HFF-Myc (cell line): ENCODE measurements at places on chromosomes 2 and 18.

GRCh38 chr2:210445116-210445707, 31.3 kb downstream of the LANCL1 start:
- peak; percentile 9 for DNase-seq

DNA sequence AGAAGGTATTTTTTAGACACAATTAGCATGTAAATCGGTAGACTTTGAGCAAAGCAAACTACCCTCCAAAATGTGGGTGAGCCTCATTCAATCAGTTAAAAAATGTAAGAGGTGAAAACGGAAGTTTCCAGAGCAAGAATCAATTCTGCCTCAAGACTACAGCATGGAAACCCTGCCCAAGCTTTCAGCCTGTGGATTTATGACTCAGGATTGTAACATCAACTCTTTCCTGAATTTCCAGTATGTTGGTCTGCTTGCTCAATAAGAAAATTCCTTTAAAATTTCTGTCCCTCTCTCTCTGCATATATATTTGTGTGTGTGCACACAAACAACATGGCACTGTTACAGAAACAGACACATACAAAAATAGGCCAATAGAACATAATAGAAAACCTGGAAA, 228.6 kb upstream of the DOK6 start:
- DNase-seq, result no peak

DNA sequence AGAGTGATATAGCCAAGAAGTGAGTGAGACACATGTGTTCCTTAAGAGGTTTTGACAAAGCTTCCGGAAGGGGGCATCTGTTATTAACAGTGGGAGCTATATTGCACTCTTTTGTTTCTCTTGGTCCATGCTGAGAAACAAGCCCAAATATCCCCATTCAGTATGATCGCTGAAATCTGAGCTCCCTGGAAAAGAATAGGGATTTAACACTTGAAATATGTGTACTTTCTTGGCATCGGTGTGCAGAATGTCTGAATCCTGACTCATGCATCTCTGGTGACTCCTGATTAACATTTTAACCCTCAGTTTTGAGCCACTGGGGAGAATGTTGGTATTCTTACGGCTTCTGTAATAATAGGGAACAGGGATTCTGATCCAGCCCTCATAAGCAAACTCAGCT, 448.1 kb downstream of the TSN start:
- DNase-seq, result no peak

GRCh38 chr2:160792837-160793236, 299.2 kb upstream of the RBMS1 start:
- DNase-seq, result no peak

- DNase-seq, result no peak
Observed at GRCh38 chr2:69167469-69167822, 154.5 kb downstream of the ANTXR1 start.

DNA sequence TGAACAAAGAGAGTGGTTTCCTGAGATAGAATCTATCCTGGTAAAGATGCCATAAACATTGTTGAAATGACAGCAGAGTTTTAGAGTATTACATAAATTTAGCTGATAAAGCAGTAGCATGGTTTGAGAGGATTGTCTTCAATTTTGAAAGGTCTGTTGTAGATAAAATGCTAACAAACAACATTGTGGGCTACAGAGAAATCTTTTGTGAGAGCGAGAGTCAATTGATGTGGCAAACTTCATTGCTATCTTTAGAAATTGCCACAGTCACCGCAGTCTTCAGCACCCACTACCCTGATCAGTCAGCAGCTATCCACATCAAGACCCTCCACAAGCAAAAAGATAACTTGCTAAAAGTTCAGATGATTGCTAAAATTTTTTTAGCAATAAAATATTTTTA, 17.5 kb downstream of the VRK2 start:
- DNase-seq, result no peak

GRCh38 chr2:99695130-99695943, 205.5 kb upstream of the REV1 start:
- DNase-seq, result no peak

GRCh38 chr2:168233726-168234406, 13.5 kb downstream of the STK39 start:
- DNase-seq, result no peak

GRCh38 chr2:29780906-29781305, 140.5 kb downstream of the ALK start:
- DNase-seq, result no peak

- no peak for DNase-seq
Observed at GRCh38 chr2:173989884-173990215, 24.7 kb upstream of the SP3 start.

DNA sequence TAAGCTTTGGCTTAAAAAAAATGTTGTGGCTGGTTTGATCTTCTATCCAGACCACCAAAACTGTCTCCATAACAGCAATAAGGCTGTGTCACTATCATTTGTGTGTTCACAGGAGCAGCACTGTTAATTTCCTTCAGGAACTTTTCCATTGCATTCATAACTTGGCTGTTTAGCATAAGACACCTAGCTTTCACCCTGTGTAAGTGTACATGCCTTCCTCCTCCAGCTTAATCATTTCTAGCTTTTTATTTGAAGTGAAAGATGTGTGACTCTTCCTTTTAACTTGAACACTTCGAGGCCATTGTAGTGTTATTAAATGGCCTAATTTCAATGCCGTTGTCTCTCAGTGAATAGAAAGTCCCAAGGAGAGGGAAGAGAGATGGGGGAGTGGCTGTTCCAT, 352.9 kb upstream of the VWC2L start:
- DNase-seq, result no peak

DNA sequence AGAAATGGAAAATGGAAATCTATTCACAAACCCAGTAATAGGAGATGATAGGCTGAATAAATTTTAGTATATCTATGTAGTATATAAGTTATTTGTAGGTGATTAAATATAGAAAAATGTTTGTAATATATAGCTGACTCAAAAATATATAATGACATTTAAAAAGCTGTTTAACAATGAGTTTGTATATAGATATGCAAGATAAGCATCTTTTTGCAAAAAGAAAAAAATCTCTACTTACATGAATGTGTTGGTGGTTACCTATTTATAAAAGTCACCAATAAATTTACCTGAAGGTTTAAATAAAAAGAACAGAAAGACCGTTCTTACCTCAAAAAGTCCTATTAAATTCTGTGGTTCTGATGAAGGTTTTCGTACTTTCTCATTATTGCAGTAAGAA, 71.3 kb downstream of the LRPPRC start:
- no peak for DNase-seq

GRCh38 chr2:157052685-157053224, 204.8 kb upstream of the GALNT5 start:
- DNase-seq, result peak; percentile 24

DNA sequence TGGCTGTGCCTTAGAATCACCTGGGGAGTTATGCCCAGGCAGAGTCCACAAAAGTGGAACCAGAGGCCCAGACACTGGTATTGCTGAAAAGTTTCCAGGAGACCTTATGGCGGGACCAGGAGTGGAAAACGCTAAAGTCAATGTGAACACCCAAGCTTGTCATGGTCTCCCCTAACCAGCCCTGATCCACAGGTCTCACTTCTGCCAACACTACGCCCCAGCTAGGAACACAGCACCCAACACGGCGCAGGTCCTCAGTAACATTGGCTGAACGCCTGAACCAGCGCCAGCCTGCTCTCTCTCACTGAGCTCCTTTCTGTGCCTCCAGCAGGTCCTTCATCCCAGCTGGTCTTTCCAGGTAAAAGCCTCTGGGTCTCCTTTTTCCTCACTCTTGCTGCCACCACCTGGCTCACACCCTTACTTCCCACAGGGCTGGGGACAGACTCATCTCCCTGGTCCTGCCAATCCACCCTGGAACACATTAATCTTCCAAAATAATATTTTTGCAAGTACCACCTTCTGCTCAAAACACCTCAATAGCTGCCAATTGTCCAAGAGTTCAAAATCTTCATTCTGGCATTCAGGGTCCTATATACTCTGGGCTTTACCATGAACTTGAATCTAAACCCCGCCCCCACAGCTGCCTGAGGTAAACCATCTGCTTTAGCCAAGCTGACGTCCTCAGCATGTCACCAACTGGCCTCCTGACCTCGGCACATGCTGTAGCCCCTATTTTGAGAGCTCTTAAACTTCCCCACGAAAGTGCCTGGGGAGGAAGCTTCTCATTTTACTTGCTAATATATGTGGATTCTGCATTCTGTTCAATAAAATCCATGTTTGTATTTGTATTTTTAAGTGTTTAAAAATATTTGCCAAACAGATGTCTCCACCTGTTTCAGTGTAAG, 34.6 kb downstream of the ADCY3 start:
- no peak for DNase-seq

GRCh38 chr2:36861896-36862295, 104.4 kb downstream of the STRN start:
- no peak for DNase-seq

DNA sequence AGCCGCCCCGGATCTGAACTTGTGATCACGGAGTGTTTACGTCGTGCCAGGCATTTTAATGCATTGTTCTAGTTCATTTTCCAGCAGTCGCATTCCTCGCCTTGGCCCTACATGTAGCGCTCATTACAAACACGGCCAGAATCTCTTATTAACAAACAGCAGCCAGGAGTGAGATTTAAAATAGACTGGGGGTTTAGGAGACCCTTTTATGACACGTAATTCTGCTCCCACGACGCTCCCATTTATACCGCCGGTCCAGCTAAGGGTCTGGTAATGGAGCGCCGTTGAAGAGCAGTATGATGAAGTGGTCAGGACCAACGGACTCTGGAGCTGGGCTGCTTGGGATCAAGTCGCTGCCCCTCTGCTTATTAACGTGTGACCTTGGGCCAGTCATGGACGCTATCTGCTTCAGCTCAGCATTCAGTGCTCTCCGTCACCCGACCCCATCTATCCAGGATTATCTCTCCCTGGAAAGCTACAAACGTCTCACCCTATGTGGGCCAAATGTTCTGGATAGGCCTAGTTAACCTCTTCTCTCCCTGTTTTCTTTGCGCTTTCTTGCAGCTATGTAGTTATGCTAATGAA, 745 bp downstream of the MSH2 start:
- DNase-seq, result no peak

GRCh38 chr2:241509155-241509784, 886 bp upstream of the STK25 start:
- DNase-seq, result no peak

GRCh38 chr2:28649481-28650265, 102.0 kb upstream of the PPP1CB start:
- DNase-seq, result no peak

DNA sequence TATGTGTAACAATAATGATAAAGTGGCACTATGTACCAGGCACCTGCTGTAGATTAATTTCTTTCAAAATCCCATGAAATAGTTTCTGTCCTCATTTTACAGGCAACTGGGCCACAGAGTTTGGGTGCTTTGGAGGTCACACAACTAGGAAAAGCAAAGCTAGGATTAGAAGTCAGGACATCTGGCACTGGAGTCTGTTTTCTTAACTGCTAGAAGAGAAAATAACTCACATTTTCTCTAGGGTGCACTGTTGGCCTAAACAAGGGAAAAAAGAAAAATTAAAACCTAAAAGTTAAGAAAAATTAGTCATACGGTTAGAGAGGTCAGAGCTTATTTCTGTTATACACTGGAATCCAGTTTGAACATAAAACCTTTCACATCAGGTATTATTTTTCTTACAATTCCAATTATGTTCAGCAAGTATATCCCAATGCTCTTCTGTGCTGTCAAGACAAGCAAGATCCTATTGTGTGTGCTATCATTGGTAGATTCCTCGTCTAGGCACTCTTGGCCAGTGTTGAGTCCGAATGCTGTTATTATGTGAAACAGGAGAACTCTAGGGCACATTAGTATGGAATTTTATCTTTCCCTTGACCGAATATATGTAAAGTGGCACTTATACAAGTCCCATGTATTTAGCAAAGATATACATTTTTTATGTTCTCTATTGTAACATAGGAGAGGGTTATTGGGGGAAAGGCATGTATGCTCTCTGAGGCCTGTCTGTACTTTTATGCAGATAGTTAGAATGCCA, 1.5 kb upstream of the OSGEPL1 start:
- DNase-seq, result no peak

- DNase-seq, result no peak
Observed at GRCh38 chr18:26417190-26417589, 131.2 kb downstream of the KCTD1 start.

GRCh38 chr18:5943514-5943913, 48.2 kb upstream of the TMEM200C start:
- no peak for DNase-seq

GRCh38 chr2:194271293-194271961, 1385.6 kb upstream of the SLC39A10 start:
- no peak for DNase-seq

DNA sequence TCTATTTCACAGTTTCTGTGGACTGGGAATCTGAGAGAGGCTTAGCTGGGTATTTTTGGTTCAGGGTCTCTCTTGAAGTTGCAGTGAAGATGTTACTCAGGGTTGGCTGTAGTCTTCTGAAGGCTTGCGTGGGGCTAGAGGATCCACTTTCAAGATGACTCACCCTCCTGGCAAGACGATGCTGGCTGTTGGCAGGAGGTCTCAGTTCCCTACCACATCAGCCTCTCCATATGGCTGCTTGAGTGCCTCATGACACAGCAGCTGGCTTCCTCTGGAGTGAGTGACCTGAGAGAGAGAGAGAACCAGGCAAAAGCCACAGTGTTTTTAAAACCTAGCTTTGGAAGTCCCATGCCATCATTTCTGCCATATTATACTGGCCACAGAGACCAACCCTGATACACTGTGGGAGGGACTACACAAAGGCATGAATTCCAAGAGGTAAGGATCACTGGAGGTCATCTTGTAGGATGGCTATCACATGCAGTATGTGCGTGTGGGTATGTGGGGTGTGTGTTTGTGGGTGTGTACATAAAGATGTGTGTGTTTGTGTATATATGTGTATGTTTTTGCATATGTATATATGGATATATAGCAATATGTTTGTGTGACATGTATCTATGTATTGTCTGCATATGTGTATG, 25.1 kb downstream of the DNPEP start:
- peak; percentile 81 for DNase-seq

DNA sequence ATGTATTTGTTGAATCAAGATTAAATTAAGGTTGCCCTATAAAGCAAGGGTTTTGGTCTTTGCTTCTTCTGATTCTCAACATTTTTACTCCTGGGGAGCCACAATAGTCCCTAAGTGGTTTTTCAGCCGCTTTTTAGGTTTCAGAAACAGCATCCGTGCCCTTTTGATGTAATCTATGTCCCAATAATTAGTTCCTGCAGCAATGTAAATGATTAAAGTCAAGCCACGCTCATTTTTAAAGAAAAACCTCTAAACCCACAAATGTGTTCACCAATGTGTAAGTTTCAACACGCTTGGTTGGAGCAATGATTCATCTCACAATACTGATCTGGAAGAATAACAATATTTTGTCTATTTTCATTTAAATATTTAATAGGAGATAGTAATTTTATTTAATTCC, 5.6 kb downstream of the ARL4C start:
- DNase-seq, result no peak

- peak; percentile 61 for DNase-seq
Observed at GRCh38 chr2:181104512-181105115, 124.2 kb downstream of the UBE2E3 start.

- peak; percentile 30 for DNase-seq
Observed at GRCh38 chr2:152647552-152647951, 69.7 kb downstream of the PRPF40A start.

GRCh38 chr2:62340994-62341484, 145.1 kb downstream of the B3GNT2 start:
- DNase-seq, result no peak
